Fibroblast of lung (primary cell): ENCODE measurements at places on chromosomes 11 and 22.

- DNase-seq, result no peak
- no peak overlapping the region for H3K27ac ChIP-seq
- no peak overlapping the region for H3K4me3 ChIP-seq
- no peaks in the 10 kb centered on the region for H3K27me3 ChIP-seq
- H3K36me3 ChIP-seq, result no peaks in the 10 kb centered on the region
- H3K4me1 ChIP-seq, result no peaks in the 10 kb centered on the region
These were observed 25.3 kb downstream of the SLC22A6 start for GRCh38 chr11:62959422-62959980.

- H3K36me3 ChIP-seq, result peaks cover 25% of the 10 kb centered on the region
- H3K27ac ChIP-seq, result peak overlapping the region; percentile 89
- no peaks in the 10 kb centered on the region for H3K4me1 ChIP-seq
- H3K27me3 ChIP-seq, result no peaks in the 10 kb centered on the region
These were observed 495 bp downstream of the HYOU1 start for GRCh38 chr11:119056421-119056999.

DNA sequence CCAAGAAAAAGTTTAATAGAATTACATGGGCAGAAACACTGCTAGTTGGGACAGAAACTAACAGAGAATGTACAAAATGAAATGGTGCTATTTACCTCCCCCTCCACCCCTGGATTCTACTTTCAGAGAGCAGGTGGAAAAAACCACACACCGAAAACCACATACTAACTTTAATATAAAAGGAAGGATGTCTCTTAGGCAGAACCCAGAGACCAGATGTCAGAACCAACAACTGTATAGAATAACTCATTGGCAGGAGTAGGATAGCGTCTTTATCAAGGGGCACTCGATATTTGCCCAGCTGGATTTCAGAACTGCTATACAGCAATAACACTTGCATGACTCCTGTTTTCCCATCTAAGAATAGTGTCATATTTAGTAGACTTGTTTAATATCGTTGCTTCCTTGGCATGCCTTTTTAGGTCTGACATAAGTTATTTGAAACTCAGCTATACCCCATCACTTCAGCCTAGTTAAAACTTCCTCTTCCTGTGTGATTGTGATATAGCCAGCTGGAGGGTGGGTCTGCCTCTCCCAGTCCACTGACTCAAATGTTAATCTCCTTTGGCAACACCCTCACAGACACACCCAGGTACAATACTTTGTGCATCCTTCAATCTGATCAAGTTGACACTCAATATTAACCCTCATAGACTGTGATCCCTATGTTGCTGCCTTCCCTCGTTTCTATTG, 1.2 kb downstream of the SLC22A25 start:
- DNase-seq, result no peak
- H3K27ac ChIP-seq, result no peak overlapping the region
- H3K27me3 ChIP-seq, result no peaks in the 10 kb centered on the region
- no peak overlapping the region for H3K4me3 ChIP-seq

DNA sequence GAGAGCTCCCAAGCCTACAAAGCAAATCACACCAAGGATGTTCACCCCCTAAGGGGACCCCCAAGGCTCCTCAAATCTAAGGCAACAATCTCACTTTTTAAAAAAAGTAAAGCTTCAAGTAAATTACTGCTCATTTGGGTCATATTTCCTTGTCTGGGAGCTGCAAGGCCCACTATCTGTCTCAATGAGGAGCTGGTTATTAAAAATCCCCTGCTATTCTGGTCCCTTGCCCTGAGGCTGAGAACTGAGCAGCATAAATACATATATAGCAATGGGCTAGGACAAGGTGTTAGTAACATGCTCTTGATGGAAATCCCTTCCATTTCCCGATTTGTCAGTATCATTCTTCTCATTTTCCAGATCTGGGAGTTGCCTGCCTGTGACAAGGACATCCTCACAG, 119.2 kb downstream of the ETS1 start:
- peak overlapping the region; percentile 95 for H3K27ac ChIP-seq
- no peak overlapping the region for H3K4me3 ChIP-seq
- peaks cover 62% of the 10 kb centered on the region for H3K4me1 ChIP-seq
- H3K36me3 ChIP-seq, result peaks cover 15% of the 10 kb centered on the region
- no peaks in the 10 kb centered on the region for H3K27me3 ChIP-seq
- DNase-seq, result no peak

- H3K36me3 ChIP-seq, result no peaks in the 10 kb centered on the region
- no peaks in the 10 kb centered on the region for H3K27me3 ChIP-seq
- H3K4me3 ChIP-seq, result no peak overlapping the region
These were observed 29.7 kb downstream of the CELSR1 start for GRCh38 chr22:46507451-46508425.

DNA sequence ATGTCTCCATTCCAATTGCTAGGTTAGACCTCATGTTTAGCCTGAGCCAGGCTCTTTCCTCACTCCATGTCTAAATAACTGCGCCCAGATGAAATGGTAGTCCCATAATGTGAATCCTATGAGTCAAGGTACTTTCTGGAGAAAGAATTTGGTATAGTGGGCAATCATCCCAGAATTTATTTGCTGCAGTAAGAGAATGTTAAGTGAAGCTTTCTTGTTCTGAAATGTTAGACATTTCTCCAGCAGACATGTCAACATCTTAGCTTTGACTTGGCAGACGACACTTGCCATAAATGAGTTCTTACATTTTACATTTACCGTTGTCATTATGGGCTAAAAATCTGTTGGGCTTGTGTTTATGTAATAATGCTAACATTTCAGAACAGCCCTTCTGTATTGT, 165.2 kb downstream of the PGR start:
- no peak overlapping the region for H3K27ac ChIP-seq
- H3K4me3 ChIP-seq, result no peak overlapping the region
- H3K36me3 ChIP-seq, result no peaks in the 10 kb centered on the region
- no peaks in the 10 kb centered on the region for H3K27me3 ChIP-seq

DNA sequence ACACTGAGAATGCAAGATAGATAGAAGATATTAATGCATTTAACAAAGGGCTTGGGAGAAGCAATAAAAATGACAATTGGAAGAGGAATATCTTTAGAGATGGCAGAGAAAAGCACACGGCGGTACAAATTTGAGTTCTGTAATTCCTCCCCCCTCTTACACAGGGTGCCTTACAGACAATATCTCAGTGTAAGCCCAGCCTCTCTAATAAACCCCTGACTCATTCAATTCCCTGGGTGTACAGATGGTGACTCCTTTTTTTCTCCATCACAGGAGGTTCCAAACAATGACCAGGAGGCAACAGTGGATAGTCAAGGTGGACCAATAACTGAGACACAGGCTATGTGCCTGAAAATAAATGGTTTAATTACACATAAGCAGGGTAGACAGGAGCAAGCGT, 598.6 kb downstream of the OPCML start:
- no peaks in the 10 kb centered on the region for H3K4me1 ChIP-seq
- no peaks in the 10 kb centered on the region for H3K36me3 ChIP-seq
- H3K27me3 ChIP-seq, result no peaks in the 10 kb centered on the region
- H3K27ac ChIP-seq, result no peak overlapping the region
- DNase-seq, result no peak

DNA sequence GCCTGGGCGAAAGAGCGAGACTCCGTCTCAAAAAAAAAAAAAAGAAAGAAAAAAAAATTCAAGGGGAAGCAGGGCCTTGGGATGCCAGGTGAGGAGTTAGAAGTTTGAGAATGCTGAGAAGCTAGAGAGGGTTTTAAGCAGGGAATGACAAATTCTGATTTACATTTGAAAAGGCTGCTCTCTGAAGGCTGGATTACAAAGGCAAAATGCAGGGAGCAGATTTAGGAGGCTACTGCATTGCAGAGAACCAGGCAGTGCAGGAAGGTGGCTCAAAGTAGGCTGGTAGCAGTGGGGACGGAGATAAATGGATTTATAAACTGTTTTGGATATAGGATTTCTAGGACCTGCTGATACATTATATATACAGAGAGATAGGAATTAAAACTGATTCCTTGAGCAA, 66.6 kb downstream of the KCNC1 start:
- H3K36me3 ChIP-seq, result no peaks in the 10 kb centered on the region
- no peaks in the 10 kb centered on the region for H3K4me1 ChIP-seq
- DNase-seq, result no peak
- no peak overlapping the region for H3K4me3 ChIP-seq

GRCh38 chr11:1531449-1532013, 40.5 kb downstream of the DUSP8 start:
- H3K27ac ChIP-seq, result no peak overlapping the region
- DNase-seq, result no peak
- peaks cover 3% of the 10 kb centered on the region for H3K4me1 ChIP-seq
- H3K27me3 ChIP-seq, result no peaks in the 10 kb centered on the region
- H3K36me3 ChIP-seq, result peaks cover 1% of the 10 kb centered on the region

DNA sequence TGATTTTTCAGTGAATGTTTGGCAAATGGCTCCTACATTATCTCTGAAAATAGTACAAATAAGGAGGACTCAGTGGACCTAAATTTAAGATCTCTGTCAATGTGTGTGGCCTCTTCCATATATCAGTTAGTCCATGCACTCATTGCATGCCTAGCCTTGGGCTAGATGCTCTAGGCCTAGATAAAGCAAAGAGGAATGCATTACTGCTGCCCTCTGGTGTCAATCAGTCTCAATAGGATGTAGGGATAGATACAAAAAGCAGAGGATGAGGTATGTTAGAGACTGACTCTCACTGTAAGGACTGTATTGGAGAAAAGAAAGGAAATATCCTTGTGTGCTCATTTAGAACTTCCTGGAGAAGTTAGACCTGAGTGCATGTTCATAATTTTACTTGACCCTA, 42.0 kb downstream of the MS4A2 start:
- no peak overlapping the region for H3K4me3 ChIP-seq
- no peak for DNase-seq
- no peaks in the 10 kb centered on the region for H3K36me3 ChIP-seq
- no peaks in the 10 kb centered on the region for H3K4me1 ChIP-seq
- H3K27me3 ChIP-seq, result no peaks in the 10 kb centered on the region

DNA sequence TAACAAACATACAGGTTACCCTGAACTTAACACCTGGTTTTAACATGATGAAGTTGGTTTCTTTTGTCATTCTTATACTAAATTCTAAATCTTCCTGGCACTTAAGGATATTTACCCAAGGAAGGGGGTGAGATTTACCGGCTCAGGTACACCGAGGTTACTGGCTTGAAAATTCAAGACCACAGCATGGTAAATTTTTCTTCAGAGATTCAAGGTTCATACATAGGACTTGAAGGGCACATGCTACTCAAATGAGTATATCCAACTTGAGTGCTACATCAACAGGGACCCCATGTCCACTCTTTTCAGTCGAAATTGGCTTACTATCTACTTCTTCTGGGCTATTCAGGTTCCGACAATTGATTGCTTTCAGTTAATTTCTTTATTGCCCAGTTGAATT, 12.7 kb downstream of the SERPING1 start:
- peaks cover 2% of the 10 kb centered on the region for H3K36me3 ChIP-seq
- H3K4me3 ChIP-seq, result no peak overlapping the region
- no peaks in the 10 kb centered on the region for H3K27me3 ChIP-seq
- DNase-seq, result no peak
- H3K4me1 ChIP-seq, result no peaks in the 10 kb centered on the region

DNA sequence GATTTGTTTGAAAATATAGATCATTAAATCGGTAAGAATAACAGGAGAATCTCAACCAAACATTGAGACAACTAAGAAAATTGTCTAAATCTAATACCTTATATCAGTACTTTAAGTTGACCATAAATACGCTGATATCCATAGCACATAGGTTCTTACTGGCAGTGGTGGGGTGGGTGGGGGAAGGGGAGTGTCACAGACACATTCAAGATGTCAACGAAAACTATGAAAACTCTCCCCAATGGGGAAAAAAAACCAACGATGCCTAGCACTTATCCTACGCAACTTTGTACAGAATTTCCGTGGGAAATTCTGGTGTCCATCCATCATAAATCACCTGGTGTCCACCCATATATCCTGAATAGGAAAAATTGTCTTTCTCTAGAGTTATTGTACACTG, 6.2 kb downstream of the GRAP2 start:
- no peak overlapping the region for H3K4me3 ChIP-seq
- H3K4me1 ChIP-seq, result no peaks in the 10 kb centered on the region
- H3K27me3 ChIP-seq, result no peaks in the 10 kb centered on the region
- no peak overlapping the region for H3K27ac ChIP-seq
- no peaks in the 10 kb centered on the region for H3K36me3 ChIP-seq
- DNase-seq, result no peak

DNA sequence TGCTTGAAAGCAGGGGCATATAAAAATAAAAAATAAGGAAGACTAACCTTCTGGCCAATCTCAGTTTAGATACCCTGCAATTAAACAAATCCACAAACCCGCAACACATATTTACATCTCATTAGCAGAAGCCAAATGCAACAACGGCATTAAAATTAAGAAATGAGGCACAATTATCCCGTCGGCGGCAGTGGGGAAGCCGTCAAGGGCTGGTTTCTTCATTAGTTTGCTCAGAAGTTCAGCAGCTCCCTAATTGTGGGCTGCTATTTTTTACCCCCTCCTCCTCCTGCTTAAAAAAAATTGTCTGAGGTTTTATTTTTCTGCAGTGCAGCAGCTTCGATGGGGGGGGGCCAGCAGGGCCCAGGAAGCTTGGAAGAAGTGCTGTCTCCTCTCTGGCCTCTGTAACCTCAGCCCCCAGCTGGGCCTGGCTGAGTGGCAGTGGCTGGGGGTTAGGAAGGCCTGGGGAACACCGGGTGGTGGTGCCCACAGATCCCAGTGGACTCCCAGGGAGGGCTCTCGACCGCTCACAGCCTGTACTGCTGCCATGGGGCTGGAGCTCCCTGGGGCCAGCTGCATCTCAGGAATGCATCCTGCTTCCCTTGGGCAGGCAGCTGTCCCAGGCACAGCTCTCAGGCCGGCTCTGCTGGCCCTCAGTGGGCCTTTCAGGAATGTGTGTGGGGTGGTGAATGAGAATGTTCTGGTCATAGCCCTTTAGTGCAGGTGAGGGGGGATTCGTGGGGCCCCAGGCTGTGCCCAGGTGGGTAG, 148.7 kb upstream of the B3GAT1 start:
- no peak for DNase-seq
- H3K27ac ChIP-seq, result no peak overlapping the region
- H3K27me3 ChIP-seq, result no peaks in the 10 kb centered on the region
- H3K4me1 ChIP-seq, result no peaks in the 10 kb centered on the region
- H3K36me3 ChIP-seq, result no peaks in the 10 kb centered on the region

- no peaks in the 10 kb centered on the region for H3K4me1 ChIP-seq
- H3K27ac ChIP-seq, result no peak overlapping the region
- no peak overlapping the region for H3K4me3 ChIP-seq
- DNase-seq, result peak; percentile 60
- H3K27me3 ChIP-seq, result no peaks in the 10 kb centered on the region
These were observed 9.9 kb downstream of the GVQW3 start for GRCh38 chr11:76391021-76391420.

GRCh38 chr11:33701302-33702230, 940 bp upstream of the C11orf91 start:
- peak; percentile 88 for DNase-seq
- peak overlapping the region; percentile 80 for H3K27ac ChIP-seq
- H3K4me3 ChIP-seq, result peak overlapping the region; percentile 62
- H3K4me1 ChIP-seq, result peaks cover 26% of the 10 kb centered on the region
- H3K27me3 ChIP-seq, result no peaks in the 10 kb centered on the region
- peaks cover 2% of the 10 kb centered on the region for H3K36me3 ChIP-seq

GRCh38 chr22:45565171-45565570, 62.5 kb downstream of the FBLN1 start:
- no peak for DNase-seq
- H3K4me3 ChIP-seq, result no peak overlapping the region
- H3K4me1 ChIP-seq, result no peaks in the 10 kb centered on the region
- H3K27ac ChIP-seq, result no peak overlapping the region
- H3K36me3 ChIP-seq, result no peaks in the 10 kb centered on the region
